ENCODE measurements at places on chromosomes 1 and 21.

- DNase-seq, result peak; percentile 81
Observed at GRCh38 chr1:203172184-203173010, 3.2 kb downstream of the MYBPH start.

GRCh38 chr1:50742523-50742922 is 217.5 kb downstream of the FAF1 start:
- DNase-seq, result no peak

DNA sequence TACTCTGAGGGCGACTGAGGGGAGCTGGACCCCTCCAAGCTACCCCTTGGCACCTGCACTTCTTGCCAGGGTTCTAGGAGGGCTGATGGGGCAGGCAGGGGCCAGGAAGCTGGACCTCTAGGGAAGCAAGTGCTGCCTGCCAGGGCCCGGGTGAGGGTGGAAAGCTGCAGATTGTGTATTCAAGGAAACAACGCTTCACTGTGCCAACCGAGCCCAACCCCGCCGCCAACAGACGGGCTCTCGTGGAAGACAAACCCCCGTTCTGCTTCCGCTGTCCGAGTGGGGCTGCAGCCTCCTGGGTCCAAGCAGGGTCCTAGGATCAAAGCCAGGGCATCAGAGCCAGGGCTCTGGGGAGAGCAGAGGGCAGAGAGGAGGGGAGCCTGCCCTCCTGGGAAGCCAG is 3.2 kb downstream of the EFHD2 start:
- DNase-seq, result no peak

DNA sequence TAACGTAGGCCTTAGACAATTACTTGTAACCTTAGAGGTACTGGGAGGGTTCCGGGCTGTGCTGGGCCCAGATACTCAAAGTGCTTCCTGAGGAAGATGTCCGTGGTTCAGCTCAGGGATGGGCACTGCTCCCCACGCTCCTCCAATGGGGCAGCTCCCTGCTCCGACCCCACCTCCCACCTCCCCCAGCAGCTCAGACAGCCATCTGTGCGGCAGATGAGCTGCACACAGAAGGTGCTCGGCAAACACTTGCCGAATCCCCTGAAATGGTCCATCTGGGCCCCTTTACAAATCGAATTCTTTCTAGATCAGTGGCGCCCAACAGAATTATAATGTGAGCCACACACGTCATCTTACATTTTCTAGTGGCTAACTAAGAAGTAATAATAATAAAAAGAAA is 242.4 kb upstream of the RAB4A start:
- DNase-seq, result no peak

- peak; percentile 36 for DNase-seq
Observed at GRCh38 chr1:160007577-160008200, 24.1 kb downstream of the PIGM start.

DNA sequence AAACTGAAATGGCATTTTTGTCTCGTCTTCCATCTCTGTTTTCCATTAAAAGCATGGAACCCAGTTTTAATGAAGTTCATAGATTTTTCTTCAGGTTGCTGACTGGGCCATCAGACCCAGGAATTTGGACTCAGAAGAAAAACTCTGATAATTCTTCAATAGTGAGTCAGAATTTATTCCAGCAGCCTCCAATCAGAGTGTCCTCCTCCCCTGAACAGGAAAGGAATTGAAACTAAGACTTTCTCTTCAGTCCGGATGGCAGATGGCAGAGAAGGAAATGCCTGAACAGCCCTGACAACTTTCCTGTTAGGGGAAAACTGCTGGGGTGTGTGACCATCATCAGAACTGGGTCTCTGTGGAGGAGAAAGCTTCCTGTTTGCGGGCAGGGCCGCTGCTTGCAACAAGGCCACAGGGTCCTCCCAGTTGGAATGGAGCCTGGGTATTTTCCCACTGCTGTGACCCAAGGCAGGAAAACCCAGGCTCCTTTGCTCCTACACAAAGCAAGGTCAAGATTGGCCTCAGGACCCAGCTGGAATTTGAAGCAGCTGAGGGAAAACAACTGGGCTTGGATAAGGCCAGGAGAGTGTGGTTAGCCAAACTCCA is 20.7 kb downstream of the CD34 start:
- DNase-seq, result no peak

- no peak for DNase-seq
Observed at GRCh38 chr1:22500471-22500870, 48.8 kb downstream of the ZBTB40 start.

DNA sequence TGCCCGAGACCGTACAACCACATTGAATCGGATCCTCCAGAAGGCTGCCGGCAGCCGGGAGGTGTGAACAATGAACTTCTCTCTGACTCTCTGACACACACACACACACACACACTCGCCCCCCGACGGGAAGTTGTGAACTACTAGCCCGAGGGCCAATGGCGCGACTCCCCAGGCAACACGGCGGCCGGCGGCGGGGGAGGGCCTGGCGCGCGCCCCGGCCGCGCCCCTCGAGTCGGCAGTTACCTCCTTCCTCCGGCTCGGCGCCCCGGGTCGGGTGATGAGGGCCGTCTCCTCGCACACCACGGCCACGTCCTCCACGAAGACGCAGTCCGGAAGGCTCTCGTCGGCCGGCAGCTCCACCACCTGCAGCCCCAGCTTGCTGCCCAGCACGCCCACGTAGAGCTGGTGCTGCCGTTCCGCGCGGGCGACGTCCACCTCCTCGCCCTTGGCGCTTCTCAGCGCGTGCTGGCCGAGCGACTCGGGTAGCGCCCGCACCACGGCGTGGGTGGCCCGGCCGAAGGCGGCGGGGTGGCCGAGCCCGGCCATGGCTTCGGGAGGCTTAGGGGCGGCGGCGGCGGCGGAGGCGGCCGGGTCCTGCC is 361 bp downstream of the DDAH1 start:
- DNase-seq, result peak; percentile 52

GRCh38 chr1:4598561-4598960 is 55.8 kb upstream of the AJAP1 start:
- DNase-seq, result no peak

DNA sequence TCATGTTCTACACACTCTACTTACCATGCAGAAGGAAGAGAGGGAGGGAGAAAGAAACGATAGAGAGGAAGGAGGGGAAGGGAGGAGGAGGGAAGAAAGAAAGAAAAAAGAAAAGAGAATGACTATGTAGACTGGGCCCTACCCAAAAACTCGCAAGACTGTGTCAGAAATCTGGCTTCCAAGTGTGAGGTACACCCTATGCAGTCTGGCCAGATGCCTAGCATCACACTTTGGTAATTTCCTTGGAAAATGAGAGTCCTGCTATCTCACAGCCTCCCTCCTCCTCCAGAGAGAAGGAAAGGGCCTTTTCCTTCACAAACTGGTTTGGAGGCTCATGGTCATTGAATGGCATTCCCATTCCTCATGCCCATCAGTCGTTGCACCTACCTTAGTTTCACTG is 86.4 kb upstream of the LRRC8D start:
- DNase-seq, result no peak

- peak; percentile 71 for DNase-seq
Observed at GRCh38 chr1:25796811-25797458, 3.1 kb upstream of the SELENON start.

GRCh38 chr21:37367703-37368540 is 1.3 kb downstream of the DYRK1A start:
- DNase-seq, result peak; percentile 27

DNA sequence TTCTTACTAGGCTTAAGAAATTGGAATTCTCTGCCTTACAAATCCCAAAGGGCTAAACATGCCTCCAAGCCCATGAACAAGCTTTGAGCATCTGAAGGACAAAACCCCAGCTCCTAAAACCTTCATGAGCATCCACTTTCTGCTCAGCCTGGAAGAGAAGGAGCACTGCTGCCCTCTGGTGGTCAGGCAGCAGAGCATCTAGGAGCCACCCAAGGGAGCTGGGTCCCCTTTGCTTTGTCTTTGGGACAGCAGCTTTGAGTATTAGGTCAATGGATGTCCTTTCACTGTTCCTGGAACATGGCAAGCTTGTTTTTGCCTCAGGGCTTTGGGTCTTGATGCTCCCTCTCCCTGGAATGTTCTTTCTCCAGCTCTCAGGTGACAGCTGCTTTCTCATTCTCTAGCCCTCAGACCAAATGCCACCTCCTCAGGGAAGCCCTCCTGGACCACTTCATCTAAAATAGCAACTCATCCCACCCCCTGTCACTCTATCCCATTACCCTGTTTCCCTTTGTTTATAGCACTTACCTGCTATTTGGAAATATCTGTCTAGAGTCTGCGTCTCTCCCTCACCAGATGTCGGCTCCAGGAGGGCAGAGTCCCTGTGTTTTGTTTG is 25.7 kb downstream of the RAB7B start:
- DNase-seq, result peak; percentile 80

DNA sequence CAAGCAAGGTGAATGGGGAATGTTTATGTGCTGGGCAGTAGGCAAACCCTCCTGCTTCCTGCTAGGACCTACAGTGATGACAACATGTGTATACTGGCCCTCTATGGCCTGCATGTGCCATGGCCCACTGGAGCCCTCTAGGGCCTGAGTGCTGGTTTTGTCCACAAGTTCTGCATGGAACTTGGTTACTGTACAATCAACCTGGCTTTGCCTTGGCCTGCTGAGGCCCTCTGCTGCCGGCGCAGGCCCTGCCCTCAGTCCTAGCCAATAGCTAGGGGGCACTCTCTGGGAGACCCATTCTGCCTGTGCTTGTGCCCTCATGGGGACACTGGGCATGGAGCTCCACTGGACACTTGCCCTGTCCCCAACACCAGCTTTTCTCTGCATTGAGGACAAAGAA is 138.6 kb upstream of the NGF start:
- no peak for DNase-seq

DNA sequence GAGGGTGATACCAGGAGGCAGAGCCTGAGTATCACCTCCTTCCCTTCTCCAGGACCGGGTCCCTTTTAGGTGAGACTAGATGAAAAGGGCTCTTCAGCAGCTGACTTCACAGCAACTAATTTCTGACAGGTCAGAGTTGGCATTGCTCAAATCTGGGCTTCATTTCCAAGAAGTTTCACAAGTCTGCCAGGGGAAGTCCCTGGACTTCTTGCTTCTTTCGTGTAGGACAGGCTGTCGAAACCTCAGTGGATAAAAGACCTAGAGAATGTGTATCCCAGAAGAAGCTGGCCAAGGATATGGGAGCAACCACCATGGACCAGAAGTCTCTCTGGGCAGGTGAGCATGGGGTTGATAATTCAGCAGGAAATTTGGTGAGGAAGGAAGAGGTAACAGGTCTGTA is at the start of gene CHI3L2:
Gene CHI3L2, plus strand, starts transcription at position 280 of the 400 bp plus-strand sequence. Its CDS starts 17 bp downstream, at position 297.
- no peak for DNase-seq

GRCh38 chr1:167703557-167703956 is 18.2 kb upstream of the MPZL1 start:
- DNase-seq, result no peak

GRCh38 chr1:35452106-35452774 is 105.0 kb downstream of the KIAA0319L start:
- no peak for DNase-seq

GRCh38 chr1:44576456-44577150 is 97.7 kb downstream of the TMEM53 start:
- DNase-seq, result no peak

- DNase-seq, result no peak
Observed at GRCh38 chr21:36434144-36434543, 45.8 kb downstream of the CLDN14 start.

DNA sequence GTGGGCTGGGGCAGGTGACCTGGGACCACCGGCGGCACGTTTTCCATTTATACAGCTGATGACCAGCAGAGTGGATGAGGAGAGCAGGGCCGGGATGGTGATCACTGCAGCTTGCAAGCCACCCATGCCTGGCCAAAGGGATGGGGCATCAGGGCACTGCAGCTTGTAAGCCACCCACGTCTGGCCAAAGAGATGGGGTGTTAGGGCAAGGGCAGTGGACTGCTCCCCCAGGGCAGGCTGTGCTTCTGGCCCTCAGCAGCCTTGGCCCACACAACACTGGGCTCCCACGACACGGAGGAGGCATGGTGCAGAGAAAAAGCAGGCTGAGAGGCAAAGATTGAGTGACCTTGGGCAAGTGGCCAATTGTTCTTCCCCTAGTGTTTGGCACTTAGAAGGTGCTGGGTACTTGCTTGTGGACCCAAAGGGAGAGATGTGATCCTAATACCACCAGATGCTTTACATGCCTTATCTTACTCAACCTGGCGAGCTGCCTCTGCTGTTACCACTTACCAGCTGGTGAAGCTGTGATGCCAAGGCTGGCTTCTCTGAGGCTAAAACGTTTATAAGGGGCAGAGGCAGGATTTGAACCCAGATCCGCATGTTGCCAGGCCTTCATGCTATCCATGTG is 48.3 kb downstream of the TRIM62 start:
- DNase-seq, result no peak

- no peak for DNase-seq
Observed at GRCh38 chr1:237702161-237702560, 188.6 kb downstream of the ZP4 start.

DNA sequence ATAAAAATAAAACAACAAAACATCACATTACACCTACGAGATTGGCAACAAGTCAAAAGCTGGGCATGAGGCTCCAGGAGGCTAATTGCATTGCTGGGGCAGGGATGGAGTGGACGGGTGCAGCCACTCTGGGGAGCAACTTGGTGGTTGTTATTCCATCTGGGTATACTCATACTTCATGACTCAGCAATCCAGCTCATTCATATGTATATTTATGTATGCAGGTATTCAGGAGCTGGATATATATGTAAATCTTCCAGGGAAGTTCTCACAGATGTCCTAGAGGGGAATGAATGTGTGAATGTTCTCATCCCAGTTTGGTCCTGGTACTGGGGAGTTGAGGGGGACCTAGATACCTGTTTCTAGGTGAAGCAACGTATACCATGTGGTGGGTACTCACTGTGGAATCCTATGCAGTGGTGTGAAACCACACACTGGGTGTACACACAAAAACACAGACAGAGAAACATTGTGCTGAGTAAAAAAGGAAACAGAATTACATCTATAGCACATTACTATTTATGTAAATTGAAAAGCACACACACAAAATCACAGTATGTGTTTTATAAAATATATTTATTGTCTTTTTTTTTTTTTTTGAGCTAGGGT is 79.7 kb upstream of the RAB4A start:
- DNase-seq, result no peak

DNA sequence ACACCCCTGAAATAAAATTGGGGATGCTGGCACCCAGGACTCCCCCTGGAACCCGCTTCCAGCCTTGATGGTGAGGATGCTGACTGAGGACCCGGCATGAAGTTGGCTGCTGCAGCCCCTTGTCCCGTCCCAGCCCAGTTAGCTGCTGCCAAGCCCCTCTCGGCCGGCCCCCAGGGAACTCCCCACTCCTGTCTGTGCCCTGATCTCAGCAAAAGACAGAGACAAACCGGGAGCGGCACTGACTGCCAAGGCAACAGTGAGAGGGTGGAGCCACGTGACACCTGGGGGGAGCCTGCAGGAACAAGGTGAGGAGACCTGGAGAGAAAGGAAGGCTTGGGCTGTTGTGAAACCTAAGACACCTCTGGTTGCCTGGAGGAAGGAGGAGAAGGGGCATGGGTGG is 24.7 kb downstream of the CASZ1 start:
- no peak for DNase-seq

- peak; percentile 53 for DNase-seq
Observed at GRCh38 chr1:248686815-248687214, 15.8 kb downstream of the OR14I1 start.

- no peak for DNase-seq
Observed at GRCh38 chr21:15728046-15728445, 1.7 kb upstream of the USP25 start.
